Hematopoietic multipotent progenitor cell treated with erythropoietin and hydrocortisone succinate and interleukin-3 and kit ligand, for 8 days (in vitro differentiated cells): ENCODE measurements at places on chromosomes 2 and 18.

DNA sequence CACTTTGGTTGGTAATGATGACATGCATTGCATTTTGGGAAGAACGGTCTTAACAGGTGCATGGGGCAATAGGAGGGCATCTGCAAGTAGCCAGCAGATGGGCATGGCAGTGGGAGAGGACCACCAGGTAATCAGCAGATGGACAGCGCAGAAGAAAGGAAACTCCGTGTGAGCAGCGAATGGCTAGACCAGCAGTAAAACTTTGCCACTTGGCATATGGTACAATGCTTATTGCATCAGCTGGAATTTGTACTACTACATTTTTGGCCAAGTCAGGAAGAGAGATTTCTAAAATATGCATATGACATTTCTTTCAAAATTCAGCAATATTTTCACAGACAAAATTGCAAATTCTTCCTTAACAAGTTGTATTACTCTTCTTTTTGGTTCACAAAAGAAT, 768.5 kb downstream of the LRP1B start:
- DNase-seq: no peak

- DNase-seq: no peak
These were observed 53.9 kb upstream of the CTLA4 start for GRCh38 chr2:203813684-203814083.

DNA sequence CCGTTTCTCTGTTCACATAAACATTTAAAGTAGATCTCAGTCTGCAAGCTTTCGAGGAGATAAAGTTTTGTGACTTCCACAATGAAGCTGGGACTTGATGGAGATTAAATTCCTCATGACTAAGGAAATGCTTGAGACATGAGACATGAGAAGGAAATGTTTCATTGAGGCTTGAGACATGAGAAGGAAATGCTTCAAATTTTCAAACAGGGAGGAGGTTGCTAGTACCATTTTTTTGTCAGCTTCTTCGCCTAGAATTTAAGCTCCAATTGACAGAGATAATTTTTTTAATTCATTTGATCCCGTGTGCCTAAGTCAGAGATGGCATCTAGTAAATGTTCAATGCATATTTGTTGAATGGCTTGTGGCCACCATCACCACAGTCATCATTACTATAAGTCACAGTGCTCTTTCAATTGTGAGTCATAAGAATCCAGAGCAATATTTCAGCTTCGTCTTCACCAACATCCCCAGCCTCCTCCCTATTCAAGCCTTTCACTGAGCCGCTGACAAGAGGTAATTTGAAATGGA, 543 bp upstream of the MARCHF4 start:
- DNase-seq: no peak

DNA sequence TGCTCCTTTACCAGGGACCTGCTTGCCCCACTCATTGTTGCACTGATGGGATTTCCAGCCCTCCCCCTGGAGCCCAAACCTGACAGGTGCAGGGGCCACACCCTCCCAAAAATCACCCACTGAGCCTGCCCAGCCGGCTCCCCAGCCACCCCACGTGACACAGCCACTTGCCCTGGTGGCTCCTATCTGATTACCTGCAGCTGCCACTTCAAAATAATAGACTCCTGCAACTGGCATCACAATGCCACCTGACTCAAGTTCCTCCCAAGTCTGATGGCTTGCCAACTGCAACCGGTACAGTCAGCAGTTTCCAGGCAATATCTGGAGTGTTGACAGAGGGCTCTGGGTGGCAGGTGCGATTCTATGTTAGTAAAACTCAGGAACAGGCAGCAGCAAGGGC, 66.2 kb downstream of the CRACDL start:
- no peak for DNase-seq

GRCh38 chr2:145287736-145288135, 767.8 kb upstream of the ZEB2 start:
- no peak for DNase-seq

GRCh38 chr2:118249531-118249930, 161.3 kb downstream of the INSIG2 start:
- DNase-seq: no peak

DNA sequence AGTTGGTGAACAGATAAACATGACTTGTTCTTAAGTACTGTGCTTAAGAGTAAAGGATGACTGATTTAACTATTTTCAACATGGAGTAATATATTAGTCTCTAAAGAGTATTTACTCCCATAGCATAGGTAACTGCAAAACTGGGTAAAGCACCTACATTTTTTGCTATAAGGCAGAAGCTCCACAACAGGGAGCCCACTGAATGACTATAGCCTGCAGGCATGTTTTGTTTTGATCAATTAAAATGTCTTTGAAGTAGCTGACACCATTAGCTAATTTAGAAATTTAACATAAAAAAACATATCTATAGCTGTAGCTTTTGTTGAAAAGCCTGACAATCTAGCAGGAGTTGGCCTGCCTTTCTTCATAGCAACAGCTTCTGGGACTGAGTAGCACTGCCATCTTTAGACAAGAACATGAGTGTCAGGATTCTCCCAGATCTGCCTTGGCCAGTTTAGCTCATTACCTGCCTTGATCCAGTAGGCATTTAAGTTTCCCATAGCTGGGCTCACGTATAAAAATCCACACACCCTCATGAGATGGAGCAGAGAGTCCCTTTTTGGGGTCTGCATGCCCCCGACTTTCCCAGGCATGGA, 1935.1 kb upstream of the PIK3C3 start:
- no peak for DNase-seq

DNA sequence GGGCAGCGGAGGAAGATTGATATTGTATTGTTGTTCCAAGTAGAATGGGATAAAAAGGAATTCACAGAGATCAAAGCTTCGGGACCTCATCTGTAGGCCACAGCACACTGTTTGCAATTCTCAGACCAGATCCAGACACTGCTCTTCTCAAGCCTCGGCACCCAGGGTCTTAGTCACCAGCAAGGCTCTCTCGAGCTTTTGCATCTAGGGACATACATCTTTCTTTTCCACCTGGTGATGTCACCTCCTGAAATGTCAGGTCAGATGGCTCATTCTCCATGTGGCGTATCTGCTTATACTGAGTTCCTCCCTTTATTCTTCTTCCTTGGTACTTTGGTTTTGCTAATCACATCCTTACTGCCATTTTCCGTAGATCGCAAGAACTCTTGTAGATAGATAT, 42.9 kb upstream of the SNTG2 start:
- DNase-seq: no peak

- DNase-seq: no peak
These were observed 187.9 kb upstream of the ZEB2 start for GRCh38 chr2:144707736-144708326.

DNA sequence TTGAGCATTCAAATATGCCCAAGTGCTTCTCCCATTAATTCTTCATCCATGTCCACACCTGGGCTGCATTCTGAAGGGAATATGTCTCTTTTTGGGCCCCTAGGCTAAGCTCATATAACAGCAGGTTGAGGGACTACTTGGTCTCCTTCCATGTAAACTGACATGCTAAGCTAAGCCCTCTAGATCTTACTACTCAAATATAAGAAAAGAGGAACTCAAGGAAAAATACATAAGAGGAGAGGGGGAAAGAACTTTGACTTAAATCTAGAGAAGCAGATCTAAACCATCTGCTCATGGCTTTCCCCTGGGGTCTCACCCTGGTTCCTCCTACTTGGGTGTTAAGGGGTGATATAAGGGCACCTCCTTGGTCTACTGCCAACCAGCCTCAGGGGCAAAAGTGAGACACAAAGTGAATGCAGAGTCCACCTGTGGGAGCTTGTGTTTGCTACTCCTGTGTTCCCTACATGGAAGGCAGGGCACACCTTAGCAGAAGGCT, 19.8 kb upstream of the NFU1 start:
- DNase-seq: no peak

GRCh38 chr2:148546270-148546669, 98.3 kb upstream of the EPC2 start:
- DNase-seq: no peak

DNA sequence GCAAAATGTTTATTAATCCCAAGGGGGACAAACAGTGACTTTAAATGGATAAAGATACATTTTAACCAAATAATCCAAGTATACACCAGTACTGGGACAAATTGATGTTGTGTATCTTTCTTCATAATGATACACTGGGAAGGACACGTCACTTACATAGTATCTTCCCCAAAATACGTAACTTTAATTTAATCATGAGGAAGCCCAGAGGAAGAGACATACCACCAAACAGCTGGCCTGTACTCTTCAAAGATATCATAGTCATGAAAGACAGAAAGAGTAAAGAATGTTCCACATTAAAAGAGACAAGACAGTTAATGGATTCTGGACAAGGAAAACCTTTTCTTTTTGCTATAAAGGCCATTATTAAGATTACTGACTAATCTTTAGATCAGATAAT, 37.1 kb downstream of the AGFG1 start:
- DNase-seq: peak; percentile 13

GRCh38 chr2:54964271-54964670, 86.0 kb downstream of the RTN4 start:
- no peak for DNase-seq

- DNase-seq: peak; percentile 9
These were observed 394.5 kb downstream of the DLGAP1 start for GRCh38 chr18:4060427-4061281.

GRCh38 chr2:70733646-70734180, 34.3 kb downstream of the ADD2 start:
- DNase-seq: no peak

DNA sequence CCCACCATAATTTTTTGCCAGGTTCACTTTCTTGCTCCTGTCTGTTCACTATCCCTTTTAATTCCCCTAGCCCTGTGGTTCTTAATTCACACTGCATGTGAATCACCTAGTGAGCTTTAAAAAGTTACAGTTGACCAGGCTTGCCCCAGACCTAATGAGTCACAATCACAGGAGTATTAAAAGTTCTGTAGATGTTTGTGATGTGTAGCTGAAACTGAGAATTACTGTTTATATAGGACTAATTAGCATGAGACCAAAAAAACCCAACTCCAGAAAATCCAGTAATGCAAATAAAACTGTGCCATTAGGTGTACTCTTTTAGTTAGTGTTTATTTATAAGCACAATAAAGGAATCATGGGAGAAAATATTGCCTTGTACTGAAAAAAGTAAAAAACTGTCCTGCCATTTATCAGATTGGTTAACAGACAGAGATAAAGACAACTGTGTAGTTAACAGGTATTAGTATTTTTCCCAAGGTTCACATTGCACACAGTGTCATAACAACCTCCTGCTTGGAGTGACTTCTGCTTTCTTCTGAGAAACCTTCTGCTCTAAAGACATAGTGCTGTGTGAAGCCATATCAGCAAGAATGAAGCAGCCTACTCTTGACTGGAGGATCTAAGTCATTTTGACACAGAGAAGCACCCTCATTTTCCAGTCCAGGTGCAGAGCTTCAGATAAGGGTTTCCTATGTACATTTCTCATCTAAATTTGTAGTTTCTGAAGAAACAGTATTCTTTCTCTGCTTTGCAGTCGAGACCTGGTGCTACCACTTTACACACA, 39.0 kb downstream of the VAPA start:
- peak; percentile 73 for DNase-seq

DNA sequence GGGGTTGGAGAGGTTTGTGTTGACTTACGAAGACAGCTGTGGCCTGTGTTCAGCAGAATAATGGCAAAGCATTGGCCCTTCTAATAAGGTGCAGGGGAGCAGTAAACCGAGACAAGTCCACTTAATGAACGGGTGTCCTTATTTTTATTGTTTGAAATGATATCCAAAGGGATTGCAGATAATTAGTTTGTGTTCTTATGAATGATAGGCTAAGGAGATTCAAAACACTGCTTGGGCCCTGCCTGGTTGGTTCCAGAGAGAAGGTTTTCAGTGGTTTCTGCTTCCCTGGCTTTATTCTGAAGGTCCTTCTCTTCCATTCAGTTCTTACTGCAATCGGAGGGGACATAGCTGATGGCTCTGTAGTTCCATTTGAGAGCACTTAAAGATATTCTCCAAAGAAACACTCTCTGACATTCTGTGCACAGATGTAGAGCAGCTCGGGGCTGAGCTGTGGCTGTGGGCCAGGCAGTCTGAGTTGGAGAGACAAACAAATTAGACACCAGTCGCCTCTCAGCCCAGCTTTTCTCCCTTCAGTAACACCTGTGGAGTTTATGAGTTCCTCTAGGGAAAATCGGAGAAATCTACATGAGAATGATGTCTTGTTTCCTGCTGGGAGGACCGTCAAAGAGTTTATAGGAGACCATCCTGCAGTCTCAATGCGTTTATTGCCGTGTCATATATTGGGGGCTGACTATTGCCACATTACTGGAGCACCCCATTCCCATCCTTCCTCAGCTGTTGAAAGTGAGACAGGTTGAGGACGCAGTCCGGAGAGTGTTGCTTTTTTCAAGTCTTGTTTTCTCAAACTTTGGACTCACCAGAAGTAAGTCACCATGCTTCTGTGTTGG, 6.5 kb downstream of the GREB1 start:
- no peak for DNase-seq

- DNase-seq: no peak
These were observed 101.1 kb downstream of the PIGN start for GRCh38 chr18:62085756-62086155.

- DNase-seq: no peak
These were observed 10.3 kb upstream of the NPPC start for GRCh38 chr2:231936491-231936890.

GRCh38 chr2:105910497-105911238, 166.0 kb downstream of the NCK2 start:
- DNase-seq: no peak

- DNase-seq: no peak
These were observed 897.0 kb downstream of the CPS1 start for GRCh38 chr2:211453311-211453887.

- peak; percentile 94 for DNase-seq
These were observed 242.6 kb upstream of the FBXO11 start for GRCh38 chr2:48148841-48149430.

DNA sequence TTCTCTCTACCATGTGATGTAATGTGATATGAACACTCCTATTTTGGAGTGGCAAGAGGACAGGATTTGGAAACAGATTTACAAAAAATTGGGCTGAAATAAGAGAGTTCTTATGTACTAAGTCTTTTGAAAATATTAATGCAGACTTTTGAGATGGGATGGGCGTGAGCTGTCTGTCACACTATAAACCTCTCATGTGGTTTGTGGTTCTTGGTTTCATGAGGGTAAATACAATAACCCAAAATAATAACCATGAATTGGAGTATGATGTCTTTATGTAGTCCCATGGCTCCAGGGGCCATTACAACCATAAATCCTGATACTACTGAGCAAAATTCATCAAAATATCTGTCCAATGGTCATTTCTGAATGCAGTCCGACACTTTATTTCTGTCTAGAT, 668.0 kb downstream of the MBD2 start:
- no peak for DNase-seq

DNA sequence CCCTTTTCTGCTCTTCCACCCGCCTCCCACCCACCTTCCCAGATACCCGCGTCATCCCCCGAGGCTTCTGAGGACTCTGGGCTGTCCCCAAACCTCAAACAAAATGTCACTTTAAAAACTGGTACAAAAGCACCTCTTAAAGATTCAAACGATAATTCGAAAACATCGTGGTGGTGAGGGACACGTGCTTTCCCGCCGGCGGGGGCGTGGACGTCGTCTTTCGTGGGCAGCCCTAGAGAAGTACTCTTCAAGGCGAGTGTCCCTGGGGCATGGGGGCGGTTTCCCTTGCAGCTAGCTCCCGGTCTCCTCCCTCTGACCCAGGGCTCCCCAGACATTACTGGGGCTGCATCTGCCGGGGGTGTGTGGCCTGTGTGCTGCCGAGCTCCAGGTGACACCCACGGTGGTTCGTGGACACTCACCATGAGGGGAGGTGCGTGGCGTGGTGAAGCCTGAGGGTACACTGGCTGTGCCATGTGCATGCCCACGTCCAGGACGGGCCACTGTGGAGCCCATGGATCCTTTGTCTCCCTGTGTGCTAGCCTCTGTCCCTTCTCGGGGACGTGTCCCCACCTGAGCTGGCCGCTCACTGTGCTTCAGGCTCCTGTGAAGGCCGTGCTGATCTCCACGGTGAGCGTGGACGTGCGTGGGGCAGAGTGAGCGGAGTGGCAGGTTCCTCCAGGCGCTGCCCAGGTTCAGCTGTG, 117.8 kb downstream of the NFATC1 start:
- no peak for DNase-seq
